NCI-H2029 treated with DMSO at 0.1 percent for 48 hours (cell line): ENCODE measurements at places on chromosomes 13 and 19.

DNA sequence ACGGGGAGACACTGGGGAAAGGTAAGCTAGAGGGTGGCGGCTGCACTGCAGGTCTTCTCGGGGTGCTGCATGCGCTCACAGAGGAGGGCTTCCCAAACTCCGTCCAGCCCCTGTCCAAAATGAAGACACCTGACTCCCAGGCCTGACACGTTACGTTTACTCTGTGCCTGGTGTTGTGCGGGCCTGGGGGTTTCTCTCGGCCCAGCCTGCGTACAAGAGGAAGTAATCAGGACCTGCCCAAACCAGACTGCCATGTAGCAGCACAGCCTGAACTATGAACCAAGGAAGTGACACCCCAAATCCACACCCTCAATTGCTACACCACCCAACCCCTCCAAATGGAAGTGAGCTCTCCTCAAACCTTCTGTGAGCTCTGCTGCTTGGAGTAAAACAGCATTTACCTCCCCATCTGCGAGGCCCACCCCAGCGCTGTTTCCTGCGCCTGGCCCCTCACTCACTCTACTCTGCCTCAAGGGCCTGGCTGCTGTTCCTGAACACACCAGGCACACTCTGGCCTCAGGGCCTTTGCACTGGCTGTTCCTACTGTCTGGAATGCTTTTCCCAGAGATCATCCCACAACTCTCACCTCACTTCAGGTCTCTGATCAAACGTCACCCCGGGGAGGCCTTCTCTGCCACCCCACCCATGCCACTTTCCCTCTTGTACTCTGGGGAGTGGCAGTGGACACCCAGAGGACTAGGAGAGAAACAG lies 3.0 kb downstream of the HSPBP1 start:
- no peak for DNase-seq

DNA sequence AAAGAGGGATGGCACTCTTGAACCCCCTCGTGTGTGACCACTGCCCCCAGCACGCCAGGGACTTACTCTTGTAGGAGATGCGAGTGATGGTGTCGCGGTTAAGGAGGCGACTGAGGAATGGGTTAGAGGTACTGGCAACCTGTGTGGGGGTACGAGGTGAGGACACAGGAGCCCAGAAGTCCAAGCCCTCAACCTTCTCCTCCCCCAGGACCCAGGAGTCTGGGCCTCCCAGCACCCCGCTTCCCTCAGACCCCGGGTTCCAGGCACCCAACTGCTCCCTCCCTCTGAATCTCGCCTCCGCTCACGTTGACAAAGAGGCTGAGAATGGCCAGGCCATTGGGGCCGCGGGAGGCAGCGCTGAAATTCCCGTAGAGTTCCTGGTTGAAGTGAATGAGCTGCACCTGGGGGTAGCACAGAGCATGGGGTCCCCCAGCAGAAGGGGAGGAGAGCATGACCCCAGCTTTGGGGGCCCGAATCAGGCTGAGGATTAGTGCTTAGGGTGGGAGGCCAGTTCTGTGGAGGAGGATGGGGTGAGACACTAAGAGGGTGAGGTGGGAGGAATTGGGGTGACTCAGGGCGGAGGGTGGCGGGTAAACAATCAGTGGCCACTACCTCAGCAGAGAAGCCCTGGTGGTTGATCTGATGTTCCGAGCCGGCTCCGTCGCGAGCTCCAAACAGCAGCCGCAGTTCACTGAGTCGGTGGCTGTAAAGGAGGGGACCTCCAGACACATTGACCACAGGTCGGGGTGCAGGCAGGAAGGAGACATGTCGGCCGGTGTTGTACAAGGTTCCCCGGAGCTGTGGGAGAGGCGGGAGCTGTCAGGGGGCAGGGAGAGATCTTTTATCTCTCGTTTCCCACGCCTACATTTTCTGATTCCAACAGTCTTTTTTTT lies 2.5 kb upstream of the DBP start:
- no peak for DNase-seq

DNA sequence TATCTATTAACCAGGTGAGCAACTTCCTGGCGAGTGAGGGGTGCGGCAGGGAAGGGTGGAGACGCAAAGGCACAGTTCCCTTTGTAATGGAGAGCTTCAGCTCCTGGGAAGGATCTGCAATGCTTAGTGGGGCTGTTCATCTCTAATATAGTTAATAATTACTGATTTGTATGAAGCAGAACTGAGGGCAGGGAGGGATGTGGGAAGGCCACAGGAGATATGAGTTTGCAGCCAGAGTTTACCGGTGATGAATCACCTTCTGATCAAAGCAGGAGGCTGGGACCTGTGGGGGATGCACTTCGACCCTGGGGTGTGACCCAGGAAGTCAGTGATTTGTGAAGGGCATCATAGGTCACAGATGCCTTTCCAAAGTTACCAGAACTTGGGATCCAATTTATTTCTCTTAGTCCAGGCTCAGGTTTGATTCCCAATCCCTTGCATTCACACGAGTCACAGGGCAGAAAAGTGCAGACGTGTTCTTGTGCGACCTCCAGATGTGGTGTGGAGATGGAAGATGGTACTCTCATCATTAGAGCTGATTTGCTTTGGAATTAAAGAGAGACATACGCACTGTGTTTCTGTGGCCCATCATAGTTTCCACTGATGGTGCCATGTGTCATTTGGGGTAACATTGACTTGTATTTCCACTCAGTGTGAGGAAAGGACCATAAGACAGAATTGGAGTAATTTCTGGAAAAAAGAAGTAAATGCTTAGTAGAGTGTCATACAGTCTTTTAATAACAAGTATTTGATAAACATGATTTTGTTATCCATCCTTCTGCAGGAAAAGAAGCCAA lies 55.0 kb downstream of the LRCH1 start:
- DNase-seq: no peak

- DNase-seq: no peak
Measured at GRCh38 chr13:24038841-24039330, 121.6 kb upstream of the SPATA13 start.

GRCh38 chr19:38378866-38379265 lies 4.5 kb downstream of the PSMD8 start:
- no peak for DNase-seq

DNA sequence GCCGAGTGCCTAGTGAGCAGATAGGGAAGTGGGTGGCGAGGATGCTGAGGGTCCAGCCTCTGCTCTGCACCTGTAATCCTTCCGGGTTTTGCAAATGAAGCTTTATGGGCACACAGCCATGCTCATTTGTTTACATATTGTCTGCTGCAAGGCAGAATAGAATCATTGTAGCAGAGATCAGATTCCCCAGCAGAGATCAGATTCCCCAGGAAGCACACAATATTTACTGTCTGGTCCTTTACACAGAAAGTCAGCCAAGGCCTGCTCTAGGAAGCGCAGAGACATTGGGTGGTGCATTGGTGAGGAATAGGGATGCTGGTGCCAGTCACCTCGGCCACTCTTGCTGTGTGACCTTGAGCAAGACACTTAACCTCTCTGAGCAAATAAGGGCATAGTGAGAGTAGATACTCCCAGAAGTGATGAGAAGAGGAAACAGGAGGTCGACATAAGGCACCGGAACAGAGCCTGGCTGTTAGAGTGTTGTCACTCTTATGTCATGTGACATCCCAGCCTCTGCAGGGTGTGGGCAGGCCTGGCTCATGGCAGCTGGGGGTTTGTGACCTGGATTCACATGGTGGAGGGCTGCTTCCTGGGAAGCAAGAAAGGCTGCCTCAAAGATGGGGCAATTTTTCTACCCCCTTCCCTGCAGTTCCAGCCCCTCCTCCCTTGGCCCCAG lies 25.6 kb downstream of the CARM1 start:
- peak; percentile 90 for DNase-seq

GRCh38 chr19:7916103-7916954 lies 1.7 kb downstream of the TGFBR3L start:
- no peak for DNase-seq

DNA sequence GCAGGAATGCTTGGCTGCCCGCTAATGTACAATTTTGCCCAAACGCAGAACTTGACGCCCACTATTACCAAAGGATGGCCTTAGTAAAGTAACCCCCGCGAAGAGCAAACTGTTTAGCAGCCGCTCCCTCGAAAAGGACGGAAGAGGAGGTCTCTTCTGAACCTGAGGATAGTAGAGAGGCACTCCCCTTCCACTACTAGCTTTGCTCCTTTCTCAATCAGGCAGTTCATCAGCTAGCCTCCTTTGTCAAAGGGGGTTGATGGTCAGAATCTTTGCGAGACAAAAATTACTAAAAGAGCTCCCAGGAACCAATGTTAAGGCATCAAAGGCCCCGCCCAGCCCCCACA lies 534 bp downstream of the CAB39L start:
- DNase-seq: no peak

DNA sequence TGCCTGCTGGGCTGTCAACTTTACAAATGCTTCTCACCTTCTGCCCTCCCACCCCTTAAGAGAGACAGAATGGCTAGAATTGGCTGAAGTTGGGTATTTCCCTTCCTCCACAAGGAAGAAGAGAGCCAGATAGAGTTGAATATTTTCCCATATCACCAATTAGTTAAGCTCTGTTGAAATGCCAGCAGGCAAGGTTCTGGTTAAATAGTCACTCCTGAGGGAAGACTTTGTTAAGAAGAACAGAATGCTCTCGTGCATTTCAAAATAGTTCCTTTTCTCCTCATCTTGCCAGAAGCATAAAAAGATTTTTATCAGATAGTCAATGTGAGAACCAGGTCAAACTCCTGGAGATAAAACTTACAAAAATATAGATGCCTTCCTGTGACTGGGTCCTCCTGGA lies 2857.0 kb upstream of the PCDH20 start:
- no peak for DNase-seq
